Activated CD4-positive, alpha-beta T cell treated with anti-CD3 and anti-CD28 coated beads, Interleukin-2, amount 10 ng/mL, durations not matched to agents 7 days and 5 days (primary cell): ENCODE measurements at places on chromosomes 3 and 15. TPM values are rescaled to one million over a fixed set of nuclear protein-coding genes. Genes with fewer than 3 reads are reported as not detected.
A peak's percentile ranks its signal among the peaks of the same experiment; 100 is the strongest.

DNA sequence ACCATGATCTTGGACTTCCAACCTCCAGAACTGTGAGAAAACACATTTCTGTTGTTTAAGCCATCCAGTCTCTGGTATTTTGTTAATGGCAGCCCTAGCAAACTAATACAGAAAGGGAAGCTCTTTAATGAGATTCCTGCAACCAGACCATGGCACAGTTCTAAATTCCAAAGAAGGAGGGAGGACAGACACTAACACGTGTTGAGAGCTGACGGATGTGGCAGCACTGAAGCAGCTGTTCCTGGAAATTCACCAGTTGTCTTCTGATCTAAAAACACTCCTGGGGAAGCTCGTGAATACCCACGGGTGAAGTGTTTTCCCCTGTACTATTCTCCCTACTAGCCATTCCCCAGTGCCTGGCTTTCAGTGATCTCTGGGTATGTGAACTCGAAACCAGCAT lies 56.7 kb downstream of the RPL22L1 start:
- DNase-seq, result no peak
- H3K4me1 ChIP-seq, result peaks cover 5% of the 10 kb centered on the region
- no peaks in the 10 kb centered on the region for H3K36me3 ChIP-seq
- no peak overlapping the region for H3K4me3 ChIP-seq

DNA sequence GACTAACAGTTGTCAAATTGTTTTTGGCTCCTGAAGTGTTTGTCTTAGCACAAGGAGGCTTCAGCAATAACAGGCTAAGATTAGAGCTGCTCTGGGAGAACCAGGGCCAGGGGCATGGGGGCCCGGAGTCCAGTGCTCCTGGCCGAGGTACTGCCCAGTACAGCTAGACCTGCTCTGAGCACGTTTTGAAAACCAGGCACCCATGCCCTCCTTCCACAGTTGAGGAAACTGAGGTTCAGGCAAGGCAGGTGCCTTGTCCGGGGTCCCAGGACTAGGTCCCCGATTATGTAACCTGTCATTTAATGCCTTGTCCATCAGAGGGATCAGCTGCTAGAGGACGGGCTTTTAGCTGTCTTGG lies 19.2 kb downstream of the KBTBD13 start:
- H3K27ac ChIP-seq, result no peak overlapping the region
- peaks cover 3% of the 10 kb centered on the region for H3K36me3 ChIP-seq
- no peaks in the 10 kb centered on the region for H3K27me3 ChIP-seq
- H3K4me1 ChIP-seq, result no peaks in the 10 kb centered on the region
- DNase-seq, result no peak
- H3K4me3 ChIP-seq, result no peak overlapping the region

- no peaks in the 10 kb centered on the region for H3K27me3 ChIP-seq
- H3K4me1 ChIP-seq, result no peaks in the 10 kb centered on the region
- no peaks in the 10 kb centered on the region for H3K36me3 ChIP-seq
- H3K27ac ChIP-seq, result no peak overlapping the region
Observed at GRCh38 chr3:24725514-24726255, 231.0 kb upstream of the THRB start.

DNA sequence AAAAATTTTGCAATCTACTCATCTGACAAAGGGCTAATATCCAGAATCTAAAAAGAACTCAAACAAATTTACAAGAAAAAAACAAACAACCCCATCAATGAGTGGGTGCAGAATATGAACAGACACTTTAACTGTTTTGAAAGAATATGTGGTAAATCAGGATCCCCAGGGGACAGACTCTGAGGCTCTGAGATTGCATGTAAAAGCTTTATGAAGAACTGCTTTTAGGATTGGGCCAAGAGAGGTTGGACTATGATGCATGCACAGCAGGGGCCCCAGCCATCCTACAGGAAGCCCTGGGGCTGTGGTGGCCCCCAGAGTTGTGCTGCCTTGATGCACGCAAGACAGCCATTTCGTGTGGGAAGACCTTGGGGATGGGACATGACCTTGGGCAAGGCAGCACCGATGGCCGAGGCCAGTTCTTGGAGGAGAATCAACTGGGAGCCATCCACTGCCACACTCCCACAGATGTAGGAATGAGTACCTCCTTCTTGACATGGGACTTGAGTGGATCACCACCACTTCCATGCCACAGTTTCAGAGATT lies 298.1 kb upstream of the THBS1 start:
- no peak overlapping the region for H3K4me3 ChIP-seq
- no peaks in the 10 kb centered on the region for H3K36me3 ChIP-seq
- H3K27me3 ChIP-seq, result peaks cover 32% of the 10 kb centered on the region
- no peaks in the 10 kb centered on the region for H3K4me1 ChIP-seq

- H3K27me3 ChIP-seq, result peaks cover 8% of the 10 kb centered on the region
- no peak overlapping the region for H3K4me3 ChIP-seq
- no peak overlapping the region for H3K27ac ChIP-seq
Observed at GRCh38 chr15:74716651-74717050, 8.7 kb downstream of the CYP1A1 start.

DNA sequence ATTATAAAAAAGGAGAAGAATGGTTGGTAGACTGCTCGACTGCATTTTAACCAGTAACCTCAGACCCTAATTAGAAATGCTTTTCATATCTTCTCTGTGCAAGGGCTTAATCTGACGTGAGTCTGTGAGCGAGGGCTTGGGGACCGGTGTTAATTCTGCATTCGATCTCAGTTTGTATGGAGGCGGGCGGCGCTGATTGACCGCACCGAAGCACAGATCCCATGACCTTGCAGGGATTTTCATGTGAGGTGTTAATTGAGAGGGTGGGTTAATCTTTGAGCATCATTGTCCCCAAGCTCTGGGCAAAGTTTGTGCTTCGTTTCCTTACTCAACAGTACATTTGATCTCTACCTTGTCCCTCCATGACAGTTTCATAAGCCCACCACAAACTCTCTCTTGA lies 250.9 kb downstream of the NR2F2 start:
- no peak overlapping the region for H3K27ac ChIP-seq
- H3K36me3 ChIP-seq, result no peaks in the 10 kb centered on the region
- H3K27me3 ChIP-seq, result no peaks in the 10 kb centered on the region

GRCh38 chr15:31379577-31379976 lies 52.9 kb downstream of the KLF13 start:
- H3K4me3 ChIP-seq, result no peak overlapping the region
- H3K27ac ChIP-seq, result peak overlapping the region; percentile 52
- peaks cover 67% of the 10 kb centered on the region for H3K36me3 ChIP-seq
- H3K4me1 ChIP-seq, result peaks cover 54% of the 10 kb centered on the region
- H3K27me3 ChIP-seq, result no peaks in the 10 kb centered on the region

DNA sequence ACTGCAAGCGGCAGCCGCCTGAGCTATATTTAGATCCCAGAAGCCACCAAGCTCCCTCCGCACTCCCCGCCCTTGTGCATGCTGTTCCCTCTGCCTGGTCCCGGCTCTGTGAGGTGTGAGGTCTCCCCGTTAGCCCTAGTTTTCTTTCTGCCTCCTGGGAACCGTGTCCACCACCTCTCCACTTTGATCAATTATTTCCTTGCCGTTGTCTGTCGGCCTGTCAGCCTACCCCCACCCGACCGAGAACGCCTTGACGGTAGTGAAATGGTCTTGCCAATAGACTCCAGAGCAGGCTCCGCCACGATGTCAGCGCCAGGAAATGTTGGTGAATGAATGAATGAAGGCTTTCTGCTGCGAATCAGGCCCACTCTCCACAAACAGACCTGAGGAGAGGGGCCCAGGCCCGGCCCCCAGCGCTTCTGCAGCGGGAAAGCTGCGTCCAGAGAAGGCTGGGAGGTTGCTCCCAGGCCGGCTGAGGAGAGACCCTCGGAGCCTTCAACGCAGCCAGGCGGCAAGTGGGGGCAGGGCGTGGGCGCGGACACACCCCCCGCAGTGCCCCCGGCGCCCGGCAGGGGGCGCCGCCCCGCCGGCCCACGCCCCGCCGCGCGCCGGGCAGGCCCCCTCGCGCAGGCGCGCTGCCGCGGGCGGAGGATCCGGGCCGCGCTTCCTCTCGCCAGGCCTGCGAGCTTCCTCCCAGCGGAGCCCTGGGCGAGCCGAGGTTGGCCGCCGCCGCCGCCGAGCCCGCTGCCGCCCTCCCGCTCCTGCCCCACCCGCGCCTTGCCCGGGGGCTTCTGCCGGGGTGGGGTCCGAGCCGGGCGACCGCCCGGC lies at the start of gene CSK:
Gene CSK (plus strand): TSS at position 650 of the 828 bp plus-strand sequence. CDS start 16,218 bp downstream, outside the sequence.
- peak within 1 kb of the TSS; percentile 88 for H3K4me3 ChIP-seq
- peaks cover 45% of the 10 kb centered on the region for H3K36me3 ChIP-seq
- peaks cover 63% of the 10 kb centered on the region for H3K4me1 ChIP-seq
- peak within 1 kb of the TSS; percentile 98 for H3K27ac ChIP-seq

The KCNAB1 gene
- not detected for total RNA-seq

The TRIM42 gene
- not detected for total RNA-seq

The ROPN1 gene
- not detected for total RNA-seq
